HuH-7 (cell line): ENCODE measurements at places on chromosomes 2 and 18.

DNA sequence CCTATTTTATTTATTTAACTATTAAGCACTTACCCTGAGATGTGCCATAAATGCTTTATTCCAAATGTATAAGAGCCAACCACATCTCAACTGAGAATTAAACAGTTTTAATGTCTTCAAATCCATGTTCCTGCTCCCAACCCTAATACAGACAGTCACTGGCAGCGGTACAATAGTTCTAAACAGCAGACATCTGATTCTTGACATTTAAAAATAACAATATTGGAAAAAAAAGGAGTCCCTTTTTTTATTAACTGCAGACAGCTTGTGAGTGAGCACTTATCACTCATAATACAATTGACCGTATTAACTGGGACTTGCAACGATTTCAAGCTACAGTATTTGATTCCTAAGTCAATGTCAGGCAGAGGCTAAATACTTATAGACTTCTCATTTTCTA, 424.6 kb downstream of the TGIF1 start:
- DNase-seq, result no peak

DNA sequence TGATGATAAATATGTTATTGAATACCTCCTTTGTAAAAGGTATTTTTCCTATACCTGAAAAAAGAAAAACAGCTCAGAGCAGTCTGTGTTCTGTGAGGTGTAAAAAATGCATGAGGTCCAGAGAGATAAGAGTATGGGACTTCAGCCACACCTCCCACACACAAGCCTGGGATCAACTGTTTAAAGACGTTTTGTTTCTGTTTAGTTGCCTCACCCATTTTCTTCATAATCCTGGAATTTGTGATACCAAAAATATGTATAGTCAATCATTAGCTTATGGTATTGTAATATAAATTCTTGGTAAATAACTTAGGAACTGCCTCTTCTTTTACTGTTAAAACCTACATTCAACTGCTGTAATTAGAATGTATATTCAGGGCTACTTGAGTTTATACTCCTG, 1322.9 kb upstream of the TMEFF2 start:
- no peak for DNase-seq

DNA sequence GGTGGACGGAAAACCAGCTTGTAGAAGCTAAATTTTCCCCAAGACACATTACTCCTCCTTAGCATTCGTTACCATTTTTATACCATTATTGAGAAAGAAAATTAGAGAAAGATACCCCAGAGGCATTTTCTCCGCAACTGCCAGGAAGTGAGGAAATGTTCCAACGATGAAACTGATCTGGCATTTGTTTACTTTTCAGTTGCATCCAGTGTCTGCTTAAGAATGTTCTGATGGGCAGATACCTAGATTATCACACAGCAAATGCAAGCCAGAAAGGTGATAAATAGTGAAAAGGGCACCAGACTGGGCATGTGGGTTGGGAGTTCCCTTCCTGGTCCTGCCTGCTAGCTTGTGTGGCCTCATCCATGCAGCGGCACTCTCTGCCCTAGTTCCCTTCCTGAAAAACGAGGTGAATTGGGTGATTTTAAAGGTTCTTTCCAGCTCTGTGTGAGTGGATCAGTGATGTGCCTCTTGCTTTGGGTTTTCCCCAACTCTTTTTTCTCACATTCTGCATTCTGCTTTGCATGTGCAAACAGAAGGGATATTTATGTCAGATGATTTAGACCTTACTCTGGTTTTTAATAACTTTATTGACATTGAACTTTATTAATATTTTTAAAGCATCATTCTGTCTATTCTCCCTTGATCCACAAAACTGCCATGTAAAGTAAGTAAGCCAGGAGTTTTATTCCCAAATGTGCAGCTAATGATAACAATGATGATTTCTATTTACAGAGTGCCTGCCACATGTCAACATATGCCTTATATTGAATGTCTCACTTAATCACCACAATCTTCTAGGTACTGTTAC, 139.6 kb downstream of the INSIG2 start:
- DNase-seq, result no peak

- no peak for DNase-seq
Observed at GRCh38 chr2:232022718-232023117, 61.2 kb downstream of the DIS3L2 start.

- no peak for DNase-seq
Observed at GRCh38 chr18:55354795-55355194, 233.2 kb downstream of the TCF4 start.

- no peak for DNase-seq
Observed at GRCh38 chr2:208013285-208014178, 11.8 kb downstream of the PLEKHM3 start.

- DNase-seq, result no peak
Observed at GRCh38 chr2:167237478-167237877, 349.2 kb downstream of the XIRP2 start.

- no peak for DNase-seq
Observed at GRCh38 chr2:116832148-116832547, 982.3 kb upstream of the DDX18 start.
